Cortex of kidney (tissue), 1 donor: ENCODE measurements at places on chromosomes 16 and 17.

GRCh38 chr17:13678841-13679240 lies 77.1 kb upstream of the HS3ST3A1 start:
- no peak for DNase-seq

GRCh38 chr16:14489460-14489859 lies 140.6 kb downstream of the PARN start:
- DNase-seq: no peak

DNA sequence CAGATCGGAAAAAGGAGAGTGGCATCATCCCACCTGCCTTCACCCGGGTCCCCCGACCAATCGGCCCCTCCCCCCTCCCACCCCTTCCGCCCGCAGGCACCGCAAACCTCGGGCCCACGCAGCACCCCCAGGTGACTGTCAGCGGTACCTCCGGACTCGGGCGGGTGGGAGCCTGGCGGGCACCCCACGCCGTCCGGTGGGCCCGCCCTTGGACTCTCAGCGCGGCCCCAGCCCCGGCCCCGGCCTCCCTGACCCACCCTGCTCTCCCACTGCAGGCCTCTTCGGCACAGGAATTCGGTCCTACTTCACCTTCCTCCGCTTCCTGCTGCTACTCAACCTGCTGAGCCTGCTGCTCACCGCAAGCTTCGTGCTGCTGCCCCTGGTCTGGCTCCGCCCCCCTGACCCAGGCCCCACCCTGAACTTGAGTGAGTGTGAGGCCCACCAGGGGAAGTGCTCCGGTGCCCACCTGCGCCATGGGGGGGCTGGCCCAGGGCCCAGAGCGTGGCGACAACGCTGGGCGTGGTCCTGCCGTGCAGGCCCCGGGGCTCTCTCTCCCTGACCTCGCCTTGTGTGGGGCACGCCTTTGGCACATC lies 1.6 kb downstream of the TMC8 start:
- DNase-seq: no peak

- DNase-seq: no peak
Measured at GRCh38 chr17:39970157-39970692, 7.4 kb downstream of the GSDMA start.

DNA sequence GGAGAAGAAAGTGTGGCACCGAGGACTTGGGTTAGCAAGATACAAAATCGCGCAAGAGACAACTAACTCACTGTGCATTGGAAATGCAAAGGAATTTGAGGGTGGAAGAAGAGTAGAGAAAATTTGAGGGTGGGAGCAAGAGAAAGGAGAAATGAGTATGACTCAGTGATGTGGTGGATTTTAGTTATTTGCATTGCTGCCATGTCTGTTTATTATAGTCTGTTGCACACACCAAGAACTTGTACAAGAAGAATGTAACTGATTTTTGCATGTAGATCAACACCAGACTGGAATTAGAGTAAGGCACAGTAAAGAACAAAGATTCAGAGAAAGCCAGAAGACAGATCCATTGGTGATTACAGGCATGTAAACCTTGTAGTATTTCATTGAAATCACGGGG lies 71.6 kb upstream of the SMIM36 start:
- no peak for DNase-seq

- no peak for DNase-seq
Measured at GRCh38 chr16:61654962-61655361, 381.3 kb downstream of the CDH8 start.

- DNase-seq: no peak
Measured at GRCh38 chr17:16954521-16954920, 17.4 kb downstream of the TNFRSF13B start.

GRCh38 chr17:29190039-29190438 lies 9.8 kb upstream of the MYO18A start:
- no peak for DNase-seq

GRCh38 chr17:75685499-75685898 lies 18.4 kb downstream of the SAP30BP start:
- no peak for DNase-seq

GRCh38 chr17:77480199-77480508 lies 339.4 kb downstream of the SEC14L1 start:
- DNase-seq: no peak

- no peak for DNase-seq
Measured at GRCh38 chr16:66928702-66929388, 3.5 kb upstream of the RRAD start.

- DNase-seq: no peak
Measured at GRCh38 chr17:6061290-6061689, 8.9 kb upstream of the WSCD1 start.
